ENCODE measurements at places on chromosomes 1 and 21.

DNA sequence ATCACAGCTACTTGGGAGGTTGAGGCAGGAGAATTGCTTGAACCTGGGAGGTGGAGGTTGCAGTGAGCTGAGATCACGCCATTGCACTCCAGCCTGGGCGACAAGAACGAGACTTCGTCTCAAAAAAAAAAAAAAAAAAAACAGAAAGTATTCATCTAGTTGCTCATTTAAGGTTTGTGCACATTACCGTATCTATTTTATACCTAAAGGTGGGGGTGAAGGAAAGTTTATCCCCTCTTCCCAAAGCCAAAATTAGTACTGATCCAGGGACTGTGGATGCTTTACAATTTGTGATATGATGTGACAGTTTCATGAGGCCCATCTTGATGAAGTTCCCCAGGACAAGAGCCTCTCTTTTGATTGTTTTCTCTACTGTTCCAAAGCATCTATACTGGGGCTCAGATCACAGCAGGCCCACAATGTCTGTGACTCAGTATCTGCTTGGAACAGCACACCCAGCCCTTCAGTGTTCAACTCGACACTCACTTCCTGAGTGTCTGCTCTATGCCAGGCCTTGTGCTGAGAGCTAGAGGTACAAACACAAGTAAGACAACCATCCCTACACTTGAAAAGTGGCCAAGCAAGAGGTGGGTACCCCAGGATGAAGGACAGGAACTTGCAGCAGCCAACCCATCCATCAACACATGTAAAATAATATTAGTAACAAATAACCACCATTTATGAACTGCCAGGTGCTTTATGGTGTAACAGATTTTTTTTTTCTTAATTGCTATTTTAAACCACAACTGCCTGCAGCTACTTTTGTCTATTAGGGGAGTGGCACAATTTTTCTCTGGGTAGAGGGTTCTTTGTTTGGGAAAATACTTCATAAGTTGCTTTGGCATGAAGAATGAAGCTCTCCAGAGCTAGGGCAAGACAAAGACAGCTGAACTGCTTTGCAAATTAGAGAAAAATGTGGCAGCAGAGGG lies 29.0 kb upstream of the KHDRBS1 start:
- DNase-seq, result no peak

DNA sequence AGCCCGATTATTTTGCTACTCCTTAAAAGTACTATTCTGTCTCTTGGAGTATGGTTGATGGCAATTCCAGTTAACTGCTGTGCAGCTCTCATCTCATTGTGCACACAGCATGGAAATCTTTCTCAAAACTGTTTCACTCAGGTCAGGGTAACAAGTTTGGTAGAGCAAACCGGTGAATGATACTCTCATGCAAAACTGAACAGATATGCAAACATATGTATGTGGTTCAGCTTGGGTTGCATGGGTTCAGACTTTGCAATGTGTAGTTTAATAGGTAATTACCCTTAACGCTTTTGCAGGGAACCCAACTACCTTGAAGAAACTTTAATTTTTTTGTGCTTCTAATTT lies 2.2 kb downstream of the GADD45A start:
- no peak for DNase-seq

GRCh38 chr1:113109908-113110554 lies 37.0 kb downstream of the LRIG2 start:
- no peak for DNase-seq

GRCh38 chr21:20998456-20998789 lies 214 bp downstream of the NCAM2 start:
- no peak for DNase-seq

DNA sequence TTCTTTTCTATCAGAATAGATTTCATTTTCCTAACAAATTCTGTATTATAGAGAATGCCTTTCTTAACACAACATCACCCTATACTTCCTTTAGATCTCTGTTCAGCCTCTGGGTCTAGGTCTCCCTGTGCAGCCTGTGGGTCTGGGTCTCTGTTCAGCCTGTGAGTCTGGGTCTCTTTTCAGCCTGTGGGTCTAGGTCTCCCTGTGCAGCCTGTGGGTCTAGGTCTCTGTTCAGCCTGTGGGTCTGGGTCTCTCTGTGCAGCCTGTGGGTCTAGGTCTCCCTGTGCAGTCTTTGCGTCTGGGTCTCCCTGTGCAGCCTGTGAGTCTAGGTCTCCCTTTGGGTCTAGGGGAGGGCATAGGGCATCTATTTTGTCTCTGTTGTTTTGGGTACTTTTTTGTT lies 59.6 kb upstream of the DIP2A start:
- DNase-seq, result no peak

- DNase-seq, result no peak
These were observed 10.7 kb downstream of the NEK7 start for GRCh38 chr1:198167436-198167934.

- peak; percentile 54 for DNase-seq
These were observed 6.1 kb upstream of the RNF223 start for GRCh38 chr1:1080122-1080757.

DNA sequence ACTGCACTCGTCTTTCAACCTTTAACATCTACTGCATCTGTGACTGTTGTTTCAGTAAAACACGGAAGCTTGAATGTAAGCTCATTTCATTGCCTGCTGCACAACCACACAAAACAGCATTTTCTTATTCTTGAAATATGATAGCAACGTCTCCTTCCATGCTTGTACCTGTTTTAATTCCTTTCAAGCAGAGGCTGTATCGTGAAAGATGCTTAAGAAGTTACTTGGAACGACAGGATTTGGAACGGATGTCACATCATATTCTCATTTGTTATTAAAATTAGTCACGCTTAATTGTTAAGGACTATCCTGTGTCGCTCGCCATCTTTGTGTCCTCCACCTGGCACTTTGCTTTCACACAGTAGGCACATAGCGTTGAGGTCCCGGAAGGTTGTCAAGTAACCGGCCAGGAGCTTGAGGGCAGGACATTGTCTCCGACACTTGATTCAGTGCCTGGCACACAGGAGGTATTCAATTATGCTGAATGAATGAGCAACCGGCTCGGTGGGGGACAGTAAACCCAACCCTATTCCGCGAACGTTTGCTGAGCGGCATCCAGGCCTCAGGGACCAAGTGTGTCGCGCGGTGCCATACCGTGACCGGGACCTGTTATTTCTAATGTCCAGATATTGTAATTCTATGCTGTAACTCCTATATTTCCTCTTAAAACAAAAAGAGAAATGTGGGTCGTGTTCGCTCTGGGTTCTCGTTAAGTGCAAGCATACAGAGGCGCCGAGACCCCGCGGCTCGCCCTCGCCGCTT lies 499 bp upstream of the SH3GLB1 start:
- DNase-seq, result peak; percentile 67

GRCh38 chr1:29496701-29497100 lies 260.4 kb downstream of the PTPRU start:
- DNase-seq, result no peak

DNA sequence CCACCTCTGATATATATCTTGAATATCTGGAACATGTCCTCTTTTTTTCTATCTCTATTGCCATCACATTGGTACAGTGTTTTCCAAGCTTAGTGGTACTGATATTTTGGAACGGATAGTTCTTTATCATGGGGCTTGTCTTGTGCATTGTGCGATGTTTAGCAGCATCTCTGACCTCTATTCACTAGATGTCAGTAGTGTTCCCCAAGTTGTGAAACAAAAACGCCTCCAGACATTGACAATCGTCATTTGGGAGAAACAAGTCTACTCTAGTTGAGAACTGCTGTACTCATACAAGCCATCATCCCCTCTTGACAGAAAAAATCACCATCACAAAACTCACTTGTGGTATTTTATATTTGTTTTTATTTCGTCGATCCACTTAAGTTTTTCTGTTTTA lies 79.7 kb upstream of the CHODL start:
- DNase-seq, result no peak

DNA sequence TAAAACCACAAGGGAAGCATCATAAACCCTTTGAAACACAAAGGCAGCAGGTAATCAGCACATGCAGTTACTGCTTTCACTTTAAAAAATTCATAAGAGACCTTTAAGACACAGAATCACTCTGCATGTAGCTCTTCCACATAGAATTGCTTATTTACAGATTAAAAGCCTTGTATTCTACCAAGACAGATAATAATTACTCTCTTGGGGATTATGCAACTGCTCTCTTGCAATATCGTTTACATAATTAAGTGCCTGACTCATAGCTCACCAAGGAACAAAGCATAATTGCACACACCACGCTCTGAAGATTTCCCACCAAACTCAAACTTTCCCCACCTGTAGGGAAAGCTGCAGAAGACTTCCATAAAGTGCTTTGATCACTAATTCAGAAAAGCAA lies 87.9 kb downstream of the VAV3 start:
- DNase-seq, result no peak

GRCh38 chr1:111097356-111098099 lies 42.4 kb downstream of the DRAM2 start:
- no peak for DNase-seq

GRCh38 chr21:34869545-34869944 lies 179.6 kb downstream of the RUNX1 start:
- no peak for DNase-seq

DNA sequence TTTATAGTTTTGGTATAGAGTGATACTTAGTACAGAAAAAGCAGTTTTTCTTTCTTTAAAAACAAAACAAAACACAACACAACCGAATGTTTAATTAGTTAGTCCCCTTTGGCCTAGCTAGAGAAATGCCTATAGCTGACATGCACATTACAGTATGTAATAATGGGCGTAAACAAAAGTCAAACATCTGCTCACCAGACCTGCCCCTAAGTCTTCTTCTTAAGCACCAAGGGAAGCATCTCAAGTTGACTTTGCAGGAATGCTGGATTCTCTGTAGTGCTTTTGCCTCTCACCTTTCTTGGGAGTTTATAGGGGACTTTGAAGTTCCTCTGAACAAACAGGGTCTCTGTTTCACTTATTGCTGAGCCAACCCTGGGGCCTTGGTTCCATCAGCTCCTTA lies 143.7 kb downstream of the TM2D1 start:
- DNase-seq, result no peak

DNA sequence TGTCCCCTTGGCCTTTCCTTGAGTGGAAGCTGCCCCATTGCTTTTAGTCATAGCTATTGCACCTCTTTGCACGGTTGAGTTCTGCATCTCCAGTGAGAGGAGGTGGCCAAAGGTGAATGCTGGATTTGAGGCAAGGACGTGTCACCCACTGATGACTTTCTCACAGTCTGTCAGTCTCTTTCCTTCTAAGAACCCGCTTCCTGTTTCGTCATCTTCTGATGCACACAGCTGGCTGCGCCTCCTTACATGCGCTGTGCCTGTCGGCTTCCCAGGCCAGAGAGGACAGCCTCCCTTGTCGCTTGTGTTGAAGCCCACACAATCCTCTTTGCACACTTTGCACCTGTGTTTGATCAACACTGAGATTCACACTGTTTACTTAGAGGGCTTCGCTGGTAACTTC lies 41.8 kb upstream of the PWP2 start:
- DNase-seq, result no peak
